Stimulated activated CD8-positive, alpha-beta memory T cell treated with anti-CD3 and anti-CD28 coated beads, Interleukin-7, amount 100 ng/mL, for 48 hours (primary cell): ENCODE measurements at places on chromosomes 4 and X.

DNA sequence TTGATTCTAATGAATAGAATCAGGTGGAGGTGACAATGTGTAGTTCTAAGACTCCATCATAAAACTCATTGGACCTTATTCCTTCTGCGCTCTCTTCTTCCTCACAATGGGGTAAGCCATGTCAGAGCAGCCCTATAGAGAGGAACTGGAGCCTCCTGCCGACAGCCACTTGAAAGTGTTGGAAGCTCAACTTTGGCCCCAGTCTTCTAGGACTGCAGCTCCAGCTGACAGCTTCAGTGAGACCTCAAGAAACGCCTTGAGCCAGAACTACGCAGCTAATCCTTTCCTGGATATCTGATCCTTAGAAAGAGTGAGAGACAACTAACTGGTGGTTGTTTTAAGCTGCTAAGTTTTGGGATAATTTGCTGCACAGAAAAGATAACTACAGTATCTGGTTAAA, 22.1 kb upstream of the ADH7 start:
- DNase-seq, result no peak

GRCh38 chr4:87087015-87087414, 133.4 kb downstream of the KLHL8 start:
- no peak for DNase-seq

GRCh38 chr4:37652747-37653527, 33.2 kb downstream of the RELL1 start:
- DNase-seq, result no peak

- no peak for DNase-seq
These were observed 404.1 kb downstream of the RAPGEF2 start for GRCh38 chr4:159506801-159507517.

DNA sequence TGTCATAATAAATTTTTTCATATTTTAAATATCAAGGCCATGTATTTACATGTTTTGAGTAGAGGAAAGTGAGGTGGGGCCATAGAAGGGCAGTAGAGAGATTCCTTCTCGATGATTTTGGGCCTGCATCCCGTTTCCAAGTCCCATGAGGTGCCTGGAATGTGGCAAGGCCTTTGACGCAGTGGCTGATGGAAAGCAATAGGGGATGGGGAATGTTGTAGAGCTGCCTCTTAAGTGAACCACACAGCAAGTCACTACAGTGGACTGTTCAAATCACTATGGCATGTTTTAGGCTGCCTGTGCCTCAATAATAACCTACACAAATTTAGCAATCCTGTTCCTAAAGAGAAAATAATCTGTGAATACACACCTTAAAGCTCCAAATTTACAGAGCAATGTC, 48.3 kb downstream of the ANXA5 start:
- no peak for DNase-seq

- no peak for DNase-seq
These were observed 220.3 kb downstream of the CHIC2 start for GRCh38 chr4:53844133-53844532.
